ENCODE measurements at places on chromosomes 5 and 9. TPM values are rescaled to one million over a fixed set of nuclear protein-coding genes. Genes with fewer than 3 reads are reported as not detected.

Gene PCDHGB4
- 26.7 TPM for total RNA-seq

Gene SAXO1
- total RNA-seq, result 0.09 TPM

Gene PIK3R1
- total RNA-seq, result 20.5 TPM

Gene CXCL14
- not detected for total RNA-seq

Gene F2RL2
- 10.4 TPM for total RNA-seq

Gene ACSL6
- under 0.01 TPM for total RNA-seq

Gene C9orf153
- 0.32 TPM for total RNA-seq

Gene SLC25A2
- total RNA-seq, result not detected

Gene PRELID2
- total RNA-seq, result 19.7 TPM

Gene LCN15
- total RNA-seq, result not detected

Gene EIF4E1B
- not detected for total RNA-seq

Gene CDC37L1
- total RNA-seq, result 13.7 TPM

Gene GZMA
- total RNA-seq, result not detected
